NCI-H2029 treated with DMSO at 0.1 percent for 48 hours (cell line): ENCODE measurements at places on chromosomes 4 and X.

- no peak for DNase-seq
Measured at GRCh38 chrX:1511829-1512228, 25.2 kb downstream of the P2RY8 start.

DNA sequence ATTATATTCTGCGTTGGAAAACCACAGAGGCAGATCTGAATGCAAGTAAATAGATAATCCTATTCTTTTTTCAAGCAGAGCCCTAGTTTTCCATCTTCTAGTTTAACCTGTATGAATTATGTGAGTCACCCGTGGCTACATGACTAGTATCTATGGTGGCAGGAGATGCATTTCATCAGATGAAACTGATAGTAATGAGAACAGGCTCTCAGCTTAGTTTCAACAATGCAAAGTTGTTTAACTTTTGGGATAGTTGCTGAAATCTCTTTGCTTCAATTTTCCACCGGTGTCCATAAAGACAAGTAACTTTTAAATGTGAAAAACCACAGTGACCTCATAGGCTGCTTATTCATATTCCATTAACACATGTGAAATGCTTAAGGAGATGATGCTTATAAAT, 1317.4 kb upstream of the TENM3 start:
- DNase-seq, result no peak

DNA sequence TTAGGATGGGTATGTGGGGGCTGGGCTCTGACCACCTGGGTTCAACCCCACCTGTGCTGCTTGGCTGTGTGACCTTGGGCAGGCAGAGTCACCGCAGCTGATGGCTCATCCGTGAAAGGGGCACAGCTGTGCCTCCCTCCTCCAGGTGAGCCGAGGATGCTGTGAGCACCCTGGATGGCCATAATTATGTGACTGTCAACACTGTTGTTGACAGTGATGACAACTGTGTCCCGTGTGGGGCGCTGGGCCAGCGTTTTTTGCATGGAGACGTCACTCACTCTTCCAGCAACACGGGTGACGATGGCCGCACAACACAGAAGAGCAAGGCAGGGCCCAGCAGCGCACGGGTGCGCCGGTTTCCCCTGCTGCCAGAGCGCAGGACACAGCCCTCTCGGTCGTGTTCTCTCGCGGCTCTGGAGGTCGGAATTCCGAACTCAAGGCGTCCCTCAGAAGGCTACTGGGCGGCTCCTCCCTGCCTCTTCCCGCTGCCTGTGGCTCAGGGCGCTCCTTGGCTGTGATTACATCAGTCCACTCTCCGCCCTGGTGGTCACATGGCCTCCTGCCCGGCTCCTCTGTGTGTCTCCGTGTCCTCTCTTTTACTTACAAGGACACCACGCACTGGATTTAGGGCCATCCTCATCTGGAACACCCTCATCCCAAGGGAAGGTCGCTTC, 1.3 kb downstream of the SH3TC1 start:
- no peak for DNase-seq

- DNase-seq, result no peak
Measured at GRCh38 chr4:19401301-19402080, 850.2 kb upstream of the SLIT2 start.

- no peak for DNase-seq
Measured at GRCh38 chrX:12210196-12210815, 72.0 kb downstream of the FRMPD4 start.

- DNase-seq, result peak; percentile 85
Measured at GRCh38 chr4:56410247-56411062, 23.2 kb upstream of the AASDH start.

- no peak for DNase-seq
Measured at GRCh38 chr4:8353912-8354453, 84.4 kb downstream of the HTRA3 start.

- no peak for DNase-seq
Measured at GRCh38 chrX:33205321-33205720, 6.0 kb downstream of the DMD start.

GRCh38 chrX:13121020-13121555, 76.7 kb upstream of the FAM9C start:
- DNase-seq, result no peak

DNA sequence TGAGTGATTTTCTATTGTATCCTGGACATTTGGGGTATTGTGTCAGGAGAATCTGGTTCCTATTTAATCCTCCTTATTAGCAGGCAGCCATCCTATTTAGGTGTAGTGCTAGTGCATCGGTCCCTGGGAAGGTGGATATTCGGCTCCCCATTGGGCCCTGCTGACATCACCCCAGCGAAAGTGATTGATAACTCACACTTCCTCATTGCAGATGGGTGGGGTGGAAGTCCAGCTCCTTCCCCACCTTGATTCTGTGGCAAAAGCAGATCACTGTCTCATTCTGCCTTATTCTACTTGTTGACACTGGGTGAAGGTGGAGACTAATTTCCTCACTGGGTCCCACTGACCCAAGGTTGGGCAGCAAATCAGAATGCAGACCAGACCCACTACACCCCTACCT, 23.2 kb upstream of the BRS3 start:
- no peak for DNase-seq

- no peak for DNase-seq
Measured at GRCh38 chr4:181956512-181956911, 286.7 kb upstream of the TENM3 start.

GRCh38 chr4:92182006-92182735, 121.6 kb upstream of the GRID2 start:
- DNase-seq, result no peak

DNA sequence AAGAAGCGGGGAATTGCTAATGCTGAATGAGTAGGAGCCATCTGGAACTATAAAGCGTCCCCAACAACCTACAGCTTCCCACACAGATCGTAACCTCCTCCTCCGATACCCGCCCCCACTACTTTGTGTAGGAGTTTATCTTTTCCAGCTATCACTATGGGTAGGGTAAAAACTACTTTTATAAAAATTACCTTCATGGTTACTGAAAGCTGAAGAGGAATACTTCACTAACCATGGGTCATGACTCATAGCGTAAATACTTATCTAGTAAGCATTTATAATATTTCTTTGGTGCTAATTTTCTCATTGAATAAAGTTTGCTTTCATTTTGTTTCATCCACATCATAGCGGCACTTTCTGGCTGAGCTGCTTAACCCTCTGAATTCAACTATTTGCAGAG, 79.4 kb upstream of the TNIP3 start:
- DNase-seq, result no peak

DNA sequence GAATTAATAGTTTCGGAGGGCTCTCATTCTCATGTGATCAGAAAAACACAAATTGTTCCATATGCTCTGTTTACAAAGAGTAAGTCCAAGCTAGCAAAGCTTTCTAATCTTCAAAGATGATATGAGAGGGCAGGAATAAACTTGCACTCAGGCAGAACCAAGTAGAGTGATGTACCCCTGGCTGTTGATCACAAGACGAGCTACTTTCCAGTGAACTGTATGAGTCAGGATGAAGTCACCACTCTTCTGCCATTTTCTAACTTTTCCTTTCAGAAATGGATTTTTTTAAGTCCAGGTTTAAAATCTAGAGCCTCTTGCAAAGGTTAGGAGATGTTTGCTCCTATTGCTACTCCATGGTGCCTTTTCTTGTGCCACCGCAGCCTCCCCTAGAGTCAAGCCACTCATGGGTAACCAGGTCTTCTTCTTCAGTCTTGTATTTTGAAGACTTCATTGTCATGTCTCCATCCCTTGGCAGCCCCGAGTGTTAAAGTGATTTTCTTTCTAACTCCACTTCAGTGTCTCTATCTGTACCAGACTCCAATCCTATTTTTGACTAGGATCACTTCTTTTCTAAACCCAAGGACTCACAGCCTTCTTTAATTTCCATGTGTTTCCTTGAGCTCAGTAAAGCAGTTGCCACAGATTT, 171.9 kb upstream of the GALNT7 start:
- no peak for DNase-seq

- no peak for DNase-seq
Measured at GRCh38 chrX:134990801-134991481, at the start of gene SMIM10. SMIM10 (plus strand) TSS chrX:134990991; CDS start chrX:134991096, 105 bp downstream.

GRCh38 chr4:95068818-95069478, 311.2 kb downstream of the BMPR1B start:
- no peak for DNase-seq

DNA sequence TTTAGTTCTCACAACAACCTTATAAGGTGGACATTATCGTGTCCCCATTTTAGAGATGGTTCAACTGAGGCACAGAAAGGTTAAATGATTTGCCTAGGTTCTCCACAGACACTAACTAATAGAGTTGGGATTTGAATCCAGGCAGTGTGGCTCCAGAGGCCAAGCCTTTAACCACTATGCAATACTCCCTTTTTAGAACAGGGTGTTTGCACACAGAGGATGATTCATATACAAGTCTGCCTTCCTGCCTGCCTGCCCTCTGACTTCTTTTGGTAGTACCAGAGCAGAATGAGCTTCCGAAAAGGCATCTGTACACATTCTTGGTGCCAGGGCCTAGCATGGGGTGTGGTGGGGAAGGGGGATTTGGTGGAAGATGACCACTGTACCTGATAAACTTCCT, 150.8 kb upstream of the ARHGEF9 start:
- DNase-seq, result no peak

DNA sequence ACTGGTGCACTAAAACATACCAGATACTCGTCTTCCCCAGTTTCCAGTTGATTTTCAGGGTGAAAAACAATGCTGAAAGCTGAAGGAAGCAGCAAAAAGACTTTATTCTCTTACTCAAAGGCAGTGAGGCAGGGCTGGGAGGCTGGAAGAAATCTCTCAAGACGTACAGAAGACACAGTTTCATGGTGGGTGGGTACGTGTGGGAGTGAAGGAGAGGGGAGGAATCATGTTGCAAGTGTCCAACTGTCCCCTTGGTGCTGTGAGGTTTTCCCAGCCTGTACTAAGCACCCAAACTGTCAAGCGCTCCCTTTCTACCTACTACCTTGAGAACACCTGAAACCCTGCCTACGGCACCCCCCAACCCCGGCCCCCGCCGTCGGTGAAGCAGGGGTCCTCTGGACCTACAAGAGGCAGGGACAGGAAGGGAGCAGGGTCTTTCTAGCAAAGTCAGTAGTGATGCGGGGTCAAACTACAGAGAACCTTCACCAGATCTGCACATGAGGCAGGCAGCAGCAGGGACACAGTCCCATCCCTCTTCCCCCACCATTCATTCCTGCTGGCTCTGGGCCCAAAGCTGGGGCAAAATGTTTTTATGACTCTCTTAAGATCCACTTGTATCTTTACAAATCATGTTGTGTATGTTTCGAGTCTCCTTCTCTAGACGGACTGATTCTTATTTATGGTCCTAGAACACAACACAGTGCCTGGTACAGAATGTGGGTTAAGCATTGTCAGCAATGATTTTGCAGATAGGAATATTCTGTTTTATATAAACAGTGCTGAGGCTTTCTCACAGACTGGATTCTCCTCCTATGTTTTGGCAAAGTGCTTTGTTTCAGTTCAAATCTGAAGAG, 2.4 kb upstream of the SETD7 start:
- DNase-seq, result peak; percentile 54

DNA sequence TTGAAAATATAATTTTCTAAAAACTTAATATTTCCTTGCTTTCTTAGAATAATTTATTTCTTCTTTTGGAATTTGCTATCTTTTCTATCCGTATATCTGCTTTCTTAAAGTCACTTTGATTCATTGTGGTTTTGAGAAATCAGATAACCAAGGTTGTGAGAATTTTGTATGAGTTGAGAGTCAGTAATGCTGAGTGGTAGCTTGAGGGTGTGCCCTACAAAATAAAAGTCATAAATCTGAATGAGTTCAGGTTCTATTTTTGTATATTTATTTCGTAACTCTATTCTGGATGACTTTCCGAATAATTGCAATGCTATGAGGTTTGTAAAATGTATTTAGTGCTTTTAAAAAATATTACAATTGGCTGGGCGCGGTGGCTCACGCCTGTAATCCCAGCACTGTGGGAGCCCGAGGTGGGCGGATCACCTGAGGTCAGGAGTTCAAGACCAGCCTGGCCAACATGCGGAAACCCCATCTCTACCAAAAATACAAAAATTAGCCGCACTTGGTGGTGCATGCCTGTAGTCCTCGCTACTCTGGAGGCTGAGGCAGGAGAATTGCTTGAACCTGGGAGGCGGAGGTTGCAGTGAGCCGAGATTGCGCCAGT, 8.9 kb downstream of the COPS4 start:
- DNase-seq, result no peak

- no peak for DNase-seq
Measured at GRCh38 chrX:44621078-44621477, 78.4 kb upstream of the FUNDC1 start.

DNA sequence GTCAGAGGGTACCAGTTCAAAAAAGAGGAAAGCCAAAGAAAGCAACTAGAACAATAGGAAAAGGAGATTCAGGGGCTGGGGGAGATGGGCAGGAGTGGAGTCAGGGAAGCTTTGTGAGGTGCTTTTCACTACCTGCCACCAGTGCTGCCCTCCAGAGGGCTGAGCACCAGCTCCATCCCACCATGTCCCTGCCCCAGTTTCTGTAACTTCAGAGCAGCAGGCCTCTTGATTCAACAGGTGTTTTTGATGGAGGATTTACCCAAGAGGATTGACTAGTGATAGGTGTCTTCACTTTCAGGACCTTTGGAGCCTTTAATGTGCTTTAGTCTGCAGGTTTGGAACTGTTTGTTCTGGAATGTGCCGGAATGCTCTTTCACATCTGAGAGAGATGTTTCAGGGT, 12.1 kb downstream of the KIT start:
- no peak for DNase-seq
